Renal cortex interstitium (tissue), 15 donors: ENCODE measurements at places on chromosomes 13 and 19. TPM values are rescaled to one million over a fixed set of nuclear protein-coding genes. Genes with fewer than 3 reads are reported as not detected.

DNA sequence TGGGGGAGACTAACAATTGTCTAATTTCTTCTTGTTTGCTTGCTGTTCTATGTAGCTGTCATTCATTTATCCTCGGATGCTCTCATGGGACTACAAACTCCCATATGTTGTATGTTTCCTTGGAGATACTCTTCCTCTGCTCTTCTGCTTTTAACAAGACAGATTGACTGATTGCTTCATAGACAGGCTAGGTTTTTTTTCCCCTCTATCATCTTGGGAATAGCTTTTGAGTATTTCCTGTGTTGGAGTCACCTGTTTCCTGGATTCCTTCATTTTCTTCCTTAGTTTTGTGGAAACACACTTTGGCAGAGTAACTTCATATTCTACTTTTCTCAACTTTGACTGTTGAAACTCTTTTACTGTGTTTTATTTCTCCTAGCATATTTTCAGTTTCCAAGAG lies 27.6 kb downstream of the EDNRB start:
- DNase-seq: no peak

- no peak for DNase-seq
Measured at GRCh38 chr13:23626700-23627099, 56.5 kb downstream of the TNFRSF19 start.

GRCh38 chr19:49844138-49845095 lies 6.5 kb upstream of the PTOV1 start:
- DNase-seq: no peak

GRCh38 chr19:980133-980998 lies 3.8 kb upstream of the WDR18 start:
- DNase-seq: no peak

GRCh38 chr19:17107546-17108452 lies 32.2 kb downstream of the MYO9B start:
- DNase-seq: no peak

STOML3 gene
- not detected for polyA plus RNA-seq

TUBA3C gene
- not detected for polyA plus RNA-seq
